ENCODE measurements at places on chromosomes 13 and 19. TPM values are rescaled to one million over a fixed set of nuclear protein-coding genes. Genes with fewer than 3 reads are reported as not detected.

DNA sequence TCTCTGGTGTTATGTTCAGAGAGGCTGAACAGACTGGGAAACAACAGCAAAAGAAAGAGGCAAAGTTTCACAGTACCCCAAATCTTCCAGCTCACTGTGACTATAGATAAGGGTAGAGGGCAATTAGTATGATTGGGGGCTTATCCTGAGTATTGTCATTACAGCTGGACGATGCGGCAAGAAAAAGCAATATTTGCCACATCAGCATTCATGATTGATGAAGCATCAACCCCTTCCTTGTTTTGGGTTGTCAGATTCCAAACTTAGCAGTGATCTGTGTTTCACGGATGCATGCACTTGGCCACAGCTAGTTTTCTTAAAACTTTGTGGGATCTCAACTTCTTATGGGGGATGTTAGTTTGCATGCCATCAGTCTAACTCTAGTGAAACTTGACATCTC, 348.8 kb upstream of the SLITRK5 start:
- no peak for DNase-seq

SLC17A7 gene
- not detected for total RNA-seq

DNA sequence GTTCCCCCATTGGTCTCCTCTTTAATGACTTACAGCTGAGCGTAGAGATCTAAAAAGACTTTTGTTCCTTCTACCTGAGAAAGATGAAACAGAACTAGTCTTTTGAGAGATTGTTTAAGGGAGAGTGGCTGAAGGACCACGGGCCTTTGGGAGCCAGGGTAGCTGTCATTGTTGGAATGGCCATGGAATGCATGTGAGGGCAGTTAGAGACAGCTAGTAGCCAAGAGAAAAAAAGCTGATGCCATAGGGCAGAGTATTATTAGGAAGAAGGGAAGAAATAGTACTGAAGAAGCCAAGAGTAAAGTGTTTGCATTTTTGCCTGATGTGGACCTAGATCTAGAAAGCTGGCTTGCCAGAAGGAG, 5.6 kb downstream of the ZNF507 start:
- DNase-seq, result no peak

EPSTI1 gene
- total RNA-seq, result 2.8 TPM

MISP gene
- total RNA-seq, result 0.04 TPM

DNA sequence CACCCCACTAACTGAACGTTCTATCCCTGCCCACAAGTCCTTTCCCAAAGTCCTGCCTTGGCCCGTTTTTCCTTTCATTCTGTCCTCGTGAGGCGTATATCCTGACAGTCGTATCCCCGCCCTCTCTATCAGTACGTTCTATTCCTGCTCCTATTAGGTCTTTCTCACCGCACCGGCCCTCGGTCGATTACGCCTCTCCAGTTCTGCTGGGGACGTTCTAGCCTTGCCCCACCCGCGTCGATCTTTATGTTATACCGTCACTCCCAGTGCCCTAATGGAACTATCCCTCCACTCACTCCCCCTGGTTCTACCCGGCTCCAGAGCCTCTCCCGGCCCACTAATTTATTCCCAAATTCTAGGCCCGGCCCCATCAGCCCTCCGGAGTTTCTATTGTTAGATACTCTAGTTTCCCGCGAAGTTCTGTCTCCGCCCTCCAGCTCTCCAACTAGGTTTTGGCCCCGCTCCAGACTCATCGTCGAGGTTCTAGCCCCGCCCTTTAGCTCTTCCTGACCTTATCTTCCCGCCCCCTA, 2.0 kb downstream of the PLAUR start:
- DNase-seq, result no peak

DNA sequence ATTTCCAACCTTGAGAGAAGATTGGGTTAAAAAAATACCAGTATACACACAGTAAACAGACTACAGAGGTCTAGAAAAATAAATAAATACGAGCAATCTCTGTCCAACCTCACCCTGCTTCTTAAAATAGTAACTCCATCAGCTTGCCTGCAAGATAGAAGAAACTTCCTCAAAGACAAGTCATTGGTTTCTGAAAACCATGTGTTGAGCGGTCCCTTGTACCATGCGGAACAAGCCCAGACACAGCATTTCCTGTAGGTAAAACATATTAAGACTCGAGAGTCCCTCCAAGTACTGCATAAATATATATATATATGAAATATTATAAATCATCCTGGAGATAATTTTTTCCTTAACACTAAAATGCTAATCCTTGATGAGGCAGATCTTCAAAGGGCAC, 157.4 kb downstream of the MZT1 start:
- no peak for DNase-seq

- DNase-seq, result no peak
These were observed 36.3 kb upstream of the SLC10A2 start for GRCh38 chr13:103102482-103102881.

DNA sequence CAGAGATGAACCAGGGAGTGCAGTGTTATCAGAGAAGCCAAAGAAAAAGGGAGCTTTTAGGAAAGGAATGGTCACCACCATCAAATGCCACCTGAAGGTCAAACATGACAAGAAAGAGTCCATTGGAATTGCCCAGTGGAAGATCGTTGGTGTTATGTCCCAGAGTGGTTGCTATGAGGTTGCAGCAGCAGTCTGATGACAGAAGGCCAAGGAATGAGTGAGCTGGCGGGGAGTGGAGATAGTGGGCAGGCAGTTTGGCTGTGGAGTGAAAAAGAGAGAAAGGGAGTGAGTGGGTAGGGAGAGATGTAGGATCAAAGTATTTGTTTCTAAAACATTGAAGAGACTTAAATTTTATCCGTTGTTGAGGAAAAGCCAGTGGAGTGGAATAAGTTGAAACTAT, 117.4 kb upstream of the WASF3 start:
- no peak for DNase-seq

DKKL1 gene
- total RNA-seq, result 0.14 TPM

ZSWIM4 gene
- 13.1 TPM for total RNA-seq

ZNF225 gene
- total RNA-seq, result 4.5 TPM

PTPRH gene
- 0.46 TPM for total RNA-seq

GRCh38 chr19:45769821-45770191, 754 bp upstream of the SIX5 start:
- no peak for DNase-seq

DNA sequence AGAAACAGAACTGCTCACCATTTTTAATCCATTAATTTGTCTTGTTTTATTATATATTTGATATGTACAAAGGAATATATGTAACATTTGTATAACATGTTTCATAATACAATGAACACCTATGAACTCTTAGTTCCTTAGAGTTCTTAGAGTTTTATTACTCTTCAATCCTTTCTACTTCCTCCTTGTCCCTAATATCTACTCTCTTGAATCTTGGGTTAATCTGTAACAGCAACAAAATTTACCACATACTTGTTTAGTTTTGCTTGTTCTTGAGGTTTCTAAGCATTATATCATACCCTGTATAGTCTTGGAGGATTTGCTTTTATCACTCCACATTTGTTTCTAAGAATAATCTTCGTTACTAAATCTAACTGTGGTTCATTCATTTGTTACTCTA, 151.4 kb downstream of the PDS5B start:
- no peak for DNase-seq

DIRAS1 gene
- under 0.01 TPM for total RNA-seq

DNA sequence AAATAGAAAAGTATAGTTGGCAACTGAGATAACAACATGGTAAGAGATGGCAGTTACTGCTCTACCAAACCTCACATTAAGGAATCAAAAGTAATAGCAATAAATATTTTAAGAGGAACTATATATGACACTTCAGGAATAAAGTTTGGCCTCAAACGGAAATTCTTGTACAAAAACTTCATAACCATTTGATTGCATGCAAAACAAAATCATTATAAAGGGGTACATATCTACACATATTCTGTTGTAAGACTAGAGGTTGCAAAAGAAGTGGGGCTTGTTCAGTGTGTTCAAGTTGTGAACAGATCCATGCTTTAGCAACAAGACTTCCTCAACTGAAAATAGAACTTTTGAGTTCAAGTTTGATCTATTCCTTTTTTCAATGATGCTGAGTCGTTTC, 133.5 kb upstream of the MIR17HG start:
- DNase-seq, result no peak

GRCh38 chr19:850221-850978, 1.7 kb upstream of the ELANE start:
- DNase-seq, result no peak

DNA sequence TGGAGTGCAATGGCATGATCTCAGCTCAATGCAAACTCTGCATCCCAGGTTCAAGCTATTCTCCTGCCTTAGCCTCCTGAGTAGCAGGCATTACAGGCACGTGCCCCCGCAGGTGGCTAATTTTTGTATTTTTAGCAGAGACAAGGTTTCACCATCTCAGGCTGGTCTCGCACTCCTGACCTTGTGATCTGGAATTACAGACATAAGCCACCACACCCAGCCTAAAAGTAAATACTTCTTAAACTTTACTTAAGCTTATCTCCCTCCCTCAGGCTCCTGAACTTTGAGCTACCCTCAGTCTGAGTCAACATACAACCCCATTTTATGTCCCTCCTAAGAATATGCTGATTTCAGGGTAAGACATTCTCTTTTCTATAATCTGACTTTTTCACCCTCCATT, 66.1 kb downstream of the ZNF486 start:
- DNase-seq, result no peak

DNA sequence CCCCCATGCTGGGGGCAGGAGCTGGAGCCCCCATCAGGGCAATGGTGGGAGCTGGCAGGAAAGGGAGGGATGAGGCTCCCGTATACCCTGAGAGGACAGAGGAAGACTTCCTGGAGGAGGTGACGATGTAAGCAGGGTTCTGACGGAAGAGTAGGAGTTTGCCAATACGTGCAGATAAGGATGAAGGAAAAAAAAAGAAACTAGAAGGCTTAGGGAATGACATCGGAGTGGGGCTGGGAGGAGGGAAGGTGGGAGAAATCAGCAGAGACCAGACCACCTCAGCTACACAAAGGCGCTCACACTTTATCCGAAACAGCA, 32.3 kb downstream of the ARHGEF18 start:
- DNase-seq, result no peak

DNA sequence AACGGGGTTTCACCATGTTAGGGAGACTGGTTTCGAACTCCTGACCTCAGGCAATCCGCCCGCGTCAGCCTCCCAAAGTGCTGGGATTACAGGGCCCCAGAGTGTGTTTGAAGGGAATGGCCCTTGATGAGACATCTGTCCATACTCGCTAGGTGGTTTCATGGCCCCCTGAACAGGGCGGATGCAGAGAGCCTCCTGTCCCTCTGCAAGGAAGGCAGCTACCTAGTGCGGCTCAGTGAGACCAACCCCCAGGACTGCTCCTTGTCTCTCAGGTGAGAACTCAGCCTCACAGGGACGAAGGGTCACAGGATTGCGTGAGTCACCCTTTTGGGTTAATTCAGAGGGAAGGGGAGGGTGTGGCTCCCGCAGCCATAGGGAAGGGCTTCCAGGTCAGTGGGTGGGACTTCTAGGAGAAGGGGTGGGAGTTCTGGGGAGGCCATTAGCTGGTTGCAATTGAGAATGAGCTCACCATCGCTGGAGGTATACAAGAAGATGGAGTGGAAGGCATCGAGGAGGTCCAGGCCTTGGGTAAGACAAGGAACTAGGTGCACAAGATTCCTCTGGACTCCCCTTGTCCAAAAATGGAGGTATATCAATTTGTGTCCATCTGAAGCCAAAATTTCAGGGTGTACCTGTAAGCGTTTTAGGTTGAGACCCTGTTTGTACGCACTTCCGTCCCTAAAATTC, 9.2 kb downstream of the SHD start:
- no peak for DNase-seq

DNA sequence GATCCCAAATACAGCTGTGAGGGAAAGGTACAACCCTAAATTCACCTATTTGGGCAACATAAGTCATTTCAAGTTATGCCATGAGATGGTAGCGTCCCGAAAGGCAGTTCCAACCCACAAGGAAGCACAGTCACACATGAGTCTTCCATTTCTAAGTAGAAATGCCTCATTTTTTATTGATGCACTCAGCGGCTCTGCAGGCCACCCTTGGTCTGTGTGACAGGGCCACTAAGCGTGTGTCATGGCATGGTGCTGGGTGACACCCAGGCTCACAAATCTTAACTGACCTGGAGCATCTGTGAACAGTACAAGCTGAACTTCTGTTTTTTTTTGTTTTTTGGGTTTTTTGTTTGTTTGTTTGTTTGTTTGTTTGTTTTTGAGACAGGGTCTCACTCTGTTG, 15.1 kb downstream of the RAB20 start:
- no peak for DNase-seq

OR4F17 gene
- total RNA-seq, result not detected

- DNase-seq, result no peak
These were observed 130.4 kb downstream of the CRYL1 start for GRCh38 chr13:20395061-20395916.

COL5A3 gene
- total RNA-seq, result not detected

DNA sequence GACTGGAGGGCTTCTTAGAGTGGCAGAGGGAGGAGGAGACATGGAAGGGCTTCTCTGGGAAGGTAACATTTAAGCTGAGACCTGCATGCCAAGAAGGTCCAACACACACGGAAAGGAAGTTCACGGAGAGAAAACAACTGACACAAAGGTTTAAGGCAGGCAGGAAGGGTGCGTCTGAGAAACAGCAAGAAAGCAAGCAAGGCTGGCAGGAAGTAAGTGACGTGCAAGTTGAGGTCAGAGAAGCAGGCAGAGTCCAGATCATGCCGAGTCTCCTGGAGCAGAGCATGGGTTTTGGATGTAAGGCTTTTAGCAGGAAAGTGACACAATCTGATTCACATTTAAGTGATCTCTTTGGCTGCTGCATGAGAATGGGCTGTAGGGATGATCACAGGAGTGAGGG, 60.5 kb downstream of the ATP7B start:
- peak; percentile 5 for DNase-seq

- no peak for DNase-seq
These were observed 226.2 kb downstream of the GGACT start for GRCh38 chr13:100362371-100362770.

- peak; percentile 93 for DNase-seq
These were observed at the start of gene ZNF749 for GRCh38 chr19:57435062-57435978. Gene ZNF749, plus strand, starts transcription at chr19:57435325. Its CDS starts 254 bp downstream, at chr19:57435579.

GRCh38 chr13:104181526-104182231, 1115.5 kb upstream of the SLC10A2 start:
- no peak for DNase-seq

DNA sequence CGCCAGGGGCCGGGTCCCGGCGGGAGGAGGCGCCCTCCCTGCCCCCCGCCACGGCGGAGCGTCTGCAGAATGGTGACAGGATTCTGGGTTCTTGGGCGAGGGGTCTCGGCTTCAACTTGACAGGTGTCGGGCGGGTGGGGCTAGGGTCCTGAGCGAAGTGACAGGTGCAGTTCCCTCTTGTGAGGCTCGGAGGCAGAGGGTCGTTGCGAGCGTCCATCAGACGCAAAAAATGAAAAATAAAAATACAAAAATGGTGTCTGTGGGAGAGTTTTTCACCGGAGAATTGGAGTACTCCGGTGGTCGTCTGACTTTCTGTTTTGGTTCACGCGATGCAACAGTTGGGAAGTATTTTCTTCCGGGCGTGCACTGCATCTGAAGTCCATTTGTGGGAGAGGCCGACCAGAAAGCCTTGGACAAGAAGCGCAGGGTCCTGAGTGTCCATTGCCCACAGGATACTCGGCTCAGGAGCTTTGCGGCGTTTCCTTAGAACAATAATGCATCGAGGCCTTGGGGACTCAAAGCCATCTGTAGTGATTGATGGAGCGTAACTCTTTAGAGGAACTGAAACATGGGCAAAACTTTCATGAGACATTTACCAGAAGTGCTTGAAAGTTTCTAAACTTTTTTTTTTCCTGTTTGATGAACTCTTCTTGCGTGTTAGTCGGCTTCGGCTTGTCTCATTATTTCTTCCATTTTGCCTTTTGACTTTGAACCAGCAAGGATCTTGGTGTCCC, 759 bp downstream of the RB1 start:
- peak; percentile 11 for DNase-seq
